ENCODE measurements at places on chromosomes 6 and 20.

DNA sequence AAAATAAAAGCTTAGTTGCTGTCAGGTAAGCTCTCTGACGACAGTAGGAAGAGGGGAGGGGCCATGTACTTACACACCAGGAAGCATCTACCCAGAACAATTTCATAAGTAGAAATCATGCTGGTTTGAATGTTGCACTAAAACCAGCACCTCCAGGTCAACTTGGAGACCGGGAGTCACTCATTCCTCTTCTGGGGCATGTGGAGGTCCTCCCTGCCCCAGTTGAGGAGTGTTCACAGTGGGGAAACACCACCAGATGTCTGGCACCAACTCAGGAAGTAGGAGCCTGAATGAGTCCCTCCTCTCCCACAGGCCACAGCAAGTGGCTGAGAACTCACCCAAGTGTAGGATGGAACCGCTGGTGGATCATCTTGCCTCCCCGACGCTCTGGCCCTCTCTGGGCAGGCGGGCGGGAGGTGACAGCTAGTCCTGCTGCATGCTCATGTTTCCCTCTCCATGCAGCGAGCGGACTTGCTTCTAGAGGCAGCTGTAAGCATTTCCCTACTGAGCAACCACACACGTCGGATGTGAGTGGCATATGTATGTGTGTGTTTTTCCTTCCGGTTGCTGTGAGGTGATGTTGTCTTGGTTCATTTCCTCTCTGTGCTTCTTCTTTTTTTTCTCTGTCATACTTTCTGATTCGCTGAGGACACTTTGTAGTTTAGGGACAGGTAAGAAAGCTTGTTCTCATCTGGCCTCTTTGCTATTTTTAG lies 149.5 kb upstream of the NEDD9 start:
- DNase-seq = no peak

DNA sequence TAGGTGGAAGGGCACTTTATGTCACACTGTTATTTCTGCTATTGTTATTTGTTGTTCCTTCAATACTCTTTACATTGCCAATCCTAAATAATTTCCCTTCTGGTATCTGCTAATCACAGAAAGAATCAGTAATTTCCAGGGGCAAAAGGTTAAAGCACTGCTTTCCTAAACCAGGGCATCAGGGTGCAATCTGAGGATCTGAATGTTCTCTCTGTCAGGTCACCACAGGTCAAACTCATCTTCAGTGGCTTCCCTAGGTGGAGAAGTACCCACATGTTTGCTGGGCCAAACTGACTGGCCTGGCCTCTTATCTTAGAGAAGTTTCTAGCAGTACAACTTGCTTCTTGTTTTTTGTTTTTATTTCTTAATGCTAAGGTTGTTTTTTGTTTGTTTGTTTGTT lies 118.7 kb downstream of the OPRM1 start:
- DNase-seq = no peak

- no peak for DNase-seq
These were observed 259.8 kb downstream of the CD109 start for GRCh38 chr6:73955800-73956199.

GRCh38 chr6:40232698-40233097 lies 298.4 kb upstream of the MOCS1 start:
- DNase-seq = no peak

- no peak for DNase-seq
These were observed 36.9 kb upstream of the STMND1 start for GRCh38 chr6:17064975-17065374.

DNA sequence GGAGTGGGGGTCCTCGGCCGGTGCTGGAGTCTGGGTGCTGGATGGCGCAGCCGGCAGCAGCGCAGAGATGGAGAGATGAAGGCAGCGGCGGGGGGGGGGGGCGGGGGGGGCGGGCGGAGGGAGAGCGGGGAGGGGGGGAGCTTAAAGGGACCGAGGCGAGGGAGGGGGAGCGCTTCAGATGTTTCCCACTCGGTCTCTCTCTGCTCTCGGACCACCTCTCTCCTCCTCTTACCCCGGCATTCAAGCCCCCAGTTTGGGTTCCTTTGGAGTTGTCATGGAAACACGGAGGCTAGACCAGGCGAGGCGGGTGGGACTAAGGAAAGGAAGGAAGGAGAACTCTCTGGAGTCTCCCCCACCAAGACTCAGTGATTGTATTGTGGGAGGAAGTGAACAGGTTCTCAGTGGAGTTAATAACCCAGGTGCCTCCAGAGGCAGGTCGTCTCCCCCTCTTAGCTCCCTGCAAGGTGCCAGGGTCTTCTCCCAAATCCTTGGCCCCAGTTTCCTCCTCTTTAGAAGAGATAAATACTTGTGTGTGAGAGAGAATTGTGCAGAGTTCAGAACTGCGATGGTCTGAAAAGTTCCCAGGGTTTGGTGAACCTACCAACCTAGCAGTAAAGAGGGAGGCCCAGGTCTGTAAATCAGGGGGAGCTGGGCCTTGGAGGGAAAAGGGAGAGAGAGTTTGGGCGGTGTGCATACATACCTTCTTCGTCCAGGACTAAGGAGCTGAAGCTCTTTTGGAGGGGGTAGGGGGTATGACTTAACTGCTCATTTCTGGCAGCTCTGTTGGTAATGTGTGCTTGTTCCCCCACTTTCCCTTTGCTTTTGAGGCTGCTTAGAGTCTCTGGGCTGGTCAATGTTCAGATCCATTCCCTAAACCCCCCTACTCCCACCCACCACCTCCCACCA lies at the start of gene PRRT1:
Gene PRRT1, minus strand, starts transcription at position 77 of the 906 bp plus-strand sequence. CDS start 112 bp downstream, outside the sequence.
- DNase-seq = no peak

DNA sequence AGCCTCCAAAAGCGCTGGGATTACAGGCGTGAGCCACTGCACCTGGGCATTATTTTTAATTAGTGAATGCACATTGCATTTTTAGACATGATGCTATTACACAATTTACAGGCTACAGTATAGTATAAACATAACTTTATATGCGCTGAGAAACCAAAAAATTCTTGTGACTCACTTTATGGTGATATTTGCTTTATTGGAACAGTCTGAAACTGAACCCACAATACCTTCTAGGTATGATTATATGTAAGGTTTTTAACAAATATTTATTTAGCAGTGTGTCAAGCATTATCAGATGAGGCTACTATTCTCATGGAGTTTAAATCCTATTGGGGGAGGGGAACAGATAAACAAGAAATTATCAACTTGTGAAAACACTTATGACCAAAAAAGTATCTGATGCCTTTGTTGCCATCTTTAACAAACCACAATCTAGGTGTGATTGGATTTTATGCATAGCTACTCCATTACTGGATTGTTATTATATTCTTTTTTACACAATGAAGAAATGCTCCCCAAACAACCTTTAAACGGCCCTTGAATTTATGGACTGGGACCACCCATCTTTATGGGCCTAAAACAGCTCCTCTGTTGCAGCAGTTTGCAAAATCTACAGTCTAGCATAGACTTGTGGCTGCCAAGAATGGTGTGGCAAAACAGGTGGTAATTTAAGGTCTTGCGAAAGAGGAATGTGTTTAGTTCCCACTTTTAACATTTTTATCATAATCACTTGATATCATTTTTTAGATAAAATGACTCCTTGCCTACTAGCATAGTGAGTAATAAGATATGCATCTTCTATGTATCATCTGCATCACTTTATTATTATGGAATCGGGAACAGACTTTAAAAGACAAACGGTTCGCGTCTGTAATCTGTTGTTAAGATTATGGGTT lies 159.2 kb upstream of the C6orf118 start:
- no peak for DNase-seq

GRCh38 chr6:132590362-132590761 lies 821 bp upstream of the TAAR5 start:
- no peak for DNase-seq
